ENCODE measurements at places on chromosomes 1 and 21.

- no peaks in the 10 kb centered on the region for H3K4me1 ChIP-seq
- H3K36me3 ChIP-seq, result no peaks in the 10 kb centered on the region
- no peak overlapping the region for H3K27ac ChIP-seq
Observed at GRCh38 chr1:81802457-81802706, 1.6 kb downstream of the ADGRL2 start.

GRCh38 chr1:67061266-67061665, 7.3 kb upstream of the SLC35D1 start:
- peaks cover 10% of the 10 kb centered on the region for H3K27me3 ChIP-seq
- H3K4me3 ChIP-seq, result no peak overlapping the region
- no peak for DNase-seq
- no peaks in the 10 kb centered on the region for H3K4me1 ChIP-seq

GRCh38 chr1:241311056-241311746, 45.8 kb downstream of the RGS7 start:
- H3K4me1 ChIP-seq, result no peaks in the 10 kb centered on the region
- H3K4me3 ChIP-seq, result no peak overlapping the region
- H3K27ac ChIP-seq, result no peak overlapping the region
- no peaks in the 10 kb centered on the region for H3K36me3 ChIP-seq
- H3K27me3 ChIP-seq, result no peaks in the 10 kb centered on the region

GRCh38 chr21:44011579-44012473, at the start of gene TRAPPC10:
Gene TRAPPC10, plus strand, starts transcription at chr21:44012309. Its CDS starts 185 bp downstream, at chr21:44012494.
- H3K27me3 ChIP-seq, result no peaks in the 10 kb centered on the region
- DNase-seq, result peak; percentile 83
- H3K27ac ChIP-seq, result peak within 1 kb of the TSS; percentile 89
- peaks cover 43% of the 10 kb centered on the region for H3K4me1 ChIP-seq
- H3K36me3 ChIP-seq, result no peaks in the 10 kb centered on the region

- H3K27ac ChIP-seq, result no peak overlapping the region
- H3K36me3 ChIP-seq, result no peaks in the 10 kb centered on the region
- no peak overlapping the region for H3K4me3 ChIP-seq
- no peak for DNase-seq
- no peaks in the 10 kb centered on the region for H3K4me1 ChIP-seq
Observed at GRCh38 chr1:226051365-226051764, 11.2 kb upstream of the H3-3A start.

DNA sequence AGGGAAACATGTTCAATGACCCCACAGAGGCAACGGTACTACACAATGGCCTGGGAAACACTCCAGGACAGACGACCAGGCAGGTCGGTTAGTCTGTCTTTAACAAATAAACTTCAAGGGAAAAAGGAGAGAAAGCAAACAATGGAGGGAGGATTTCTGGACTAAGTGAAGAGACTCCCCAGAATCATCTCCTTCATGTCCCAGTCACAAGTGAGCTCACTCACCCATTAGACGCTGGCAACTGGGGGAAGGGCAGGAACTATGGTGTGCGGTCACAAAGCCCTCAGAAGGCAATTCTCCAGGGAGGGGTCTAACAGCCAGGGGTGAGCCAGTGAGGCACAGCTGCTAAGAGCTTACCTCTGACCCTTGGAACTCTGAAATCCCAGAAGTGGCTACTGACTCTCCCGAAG, 55.7 kb upstream of the NADK start:
- no peaks in the 10 kb centered on the region for H3K27me3 ChIP-seq
- H3K4me3 ChIP-seq, result no peak overlapping the region
- no peak overlapping the region for H3K27ac ChIP-seq
- no peaks in the 10 kb centered on the region for H3K4me1 ChIP-seq

- H3K4me1 ChIP-seq, result peaks cover 31% of the 10 kb centered on the region
- no peaks in the 10 kb centered on the region for H3K36me3 ChIP-seq
- no peaks in the 10 kb centered on the region for H3K27me3 ChIP-seq
Observed at GRCh38 chr1:51574796-51575195, 42.1 kb upstream of the OSBPL9 start.

DNA sequence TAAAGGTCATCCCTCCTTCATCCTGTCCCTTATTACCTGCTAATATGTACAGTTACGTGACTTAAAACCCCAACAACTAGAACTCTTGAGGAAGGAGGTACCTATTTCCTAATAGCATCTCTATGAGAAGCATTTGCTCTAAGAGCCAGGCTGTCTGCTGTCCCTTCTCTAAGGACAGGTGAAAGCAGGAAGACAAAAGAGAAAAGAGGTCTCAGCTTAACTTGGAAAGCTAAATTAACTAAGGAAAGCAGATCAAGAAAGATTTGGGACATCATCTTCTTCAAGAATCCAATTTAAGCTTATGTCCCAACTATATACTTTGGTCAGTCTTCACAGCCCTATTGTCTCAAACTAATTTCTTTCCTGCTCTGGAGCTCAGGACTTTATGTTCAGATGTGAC, 2.9 kb downstream of the EGLN1 start:
- peaks cover 27% of the 10 kb centered on the region for H3K36me3 ChIP-seq
- H3K4me3 ChIP-seq, result peak overlapping the region; percentile 44
- peaks cover 8% of the 10 kb centered on the region for H3K27me3 ChIP-seq
- H3K27ac ChIP-seq, result no peak overlapping the region
- peaks cover 74% of the 10 kb centered on the region for H3K4me1 ChIP-seq

DNA sequence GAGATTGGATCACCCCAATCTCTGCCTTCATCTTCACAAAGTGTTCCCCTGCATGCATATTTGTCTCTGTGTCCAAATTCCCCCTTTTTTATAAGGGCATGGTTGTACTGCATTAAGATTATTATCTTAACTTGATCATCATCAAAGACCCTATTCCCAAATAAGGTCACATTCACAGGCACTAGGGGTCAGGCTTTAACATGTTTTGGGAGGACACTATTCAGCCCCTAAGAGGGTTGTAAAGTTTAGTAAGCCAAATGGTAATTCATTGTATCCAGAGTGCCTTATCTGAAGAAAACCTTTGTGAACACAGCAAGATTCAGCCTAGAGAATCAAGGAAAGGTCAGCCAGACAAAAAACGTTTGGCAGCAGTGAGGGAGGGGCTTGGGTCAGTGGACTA, 317.6 kb upstream of the PLD5 start:
- H3K27me3 ChIP-seq, result no peaks in the 10 kb centered on the region
- no peaks in the 10 kb centered on the region for H3K4me1 ChIP-seq
- DNase-seq, result no peak
- H3K27ac ChIP-seq, result no peak overlapping the region

GRCh38 chr21:29105218-29105617, 25.2 kb upstream of the MAP3K7CL start:
- H3K4me3 ChIP-seq, result no peak overlapping the region
- H3K27ac ChIP-seq, result no peak overlapping the region
- H3K4me1 ChIP-seq, result no peaks in the 10 kb centered on the region
- no peak for DNase-seq
- H3K27me3 ChIP-seq, result no peaks in the 10 kb centered on the region
- no peaks in the 10 kb centered on the region for H3K36me3 ChIP-seq

- H3K4me1 ChIP-seq, result peaks cover 10% of the 10 kb centered on the region
- no peak overlapping the region for H3K4me3 ChIP-seq
- H3K27me3 ChIP-seq, result no peaks in the 10 kb centered on the region
- no peak overlapping the region for H3K27ac ChIP-seq
- peak; percentile 14 for DNase-seq
- H3K36me3 ChIP-seq, result no peaks in the 10 kb centered on the region
Observed at GRCh38 chr1:224922404-224923164, 6.9 kb upstream of the DNAH14 start.

DNA sequence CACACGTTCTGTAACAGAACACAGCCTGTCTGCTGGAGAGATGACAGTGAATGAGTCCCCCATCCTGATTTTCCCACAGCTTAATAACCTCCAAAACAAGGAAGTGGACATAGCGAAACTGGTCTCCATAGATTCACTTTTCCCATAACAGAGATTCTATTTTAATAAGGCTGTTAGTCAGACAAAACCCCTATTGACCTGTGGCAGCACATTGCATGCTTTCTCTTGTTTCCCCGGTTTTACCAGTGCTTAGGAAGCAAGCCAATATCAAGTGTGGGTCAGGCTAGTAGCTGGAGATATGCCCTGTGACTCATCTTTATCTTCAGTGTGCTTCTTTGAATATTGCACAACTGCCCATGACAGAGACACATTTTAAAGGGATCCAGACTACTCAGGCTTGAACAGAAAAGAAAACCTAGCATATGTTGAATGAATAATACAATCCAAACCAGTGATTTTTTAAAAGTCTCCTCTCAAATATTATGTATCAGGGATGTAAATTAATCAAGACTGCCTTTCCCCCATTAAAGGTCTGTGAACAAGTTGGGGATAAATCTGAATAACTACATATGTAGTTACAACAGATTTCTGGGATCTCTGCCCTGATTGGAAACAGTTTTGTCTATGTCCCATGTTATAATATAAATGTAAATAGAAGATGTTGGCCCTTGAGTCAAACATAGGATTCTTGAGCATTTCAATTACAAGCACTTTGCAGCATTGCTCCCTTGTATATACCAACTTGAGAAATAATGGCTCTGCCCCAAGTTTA, 11.9 kb upstream of the CLDN8 start:
- no peak for DNase-seq
- no peaks in the 10 kb centered on the region for H3K4me1 ChIP-seq
- no peaks in the 10 kb centered on the region for H3K27me3 ChIP-seq

DNA sequence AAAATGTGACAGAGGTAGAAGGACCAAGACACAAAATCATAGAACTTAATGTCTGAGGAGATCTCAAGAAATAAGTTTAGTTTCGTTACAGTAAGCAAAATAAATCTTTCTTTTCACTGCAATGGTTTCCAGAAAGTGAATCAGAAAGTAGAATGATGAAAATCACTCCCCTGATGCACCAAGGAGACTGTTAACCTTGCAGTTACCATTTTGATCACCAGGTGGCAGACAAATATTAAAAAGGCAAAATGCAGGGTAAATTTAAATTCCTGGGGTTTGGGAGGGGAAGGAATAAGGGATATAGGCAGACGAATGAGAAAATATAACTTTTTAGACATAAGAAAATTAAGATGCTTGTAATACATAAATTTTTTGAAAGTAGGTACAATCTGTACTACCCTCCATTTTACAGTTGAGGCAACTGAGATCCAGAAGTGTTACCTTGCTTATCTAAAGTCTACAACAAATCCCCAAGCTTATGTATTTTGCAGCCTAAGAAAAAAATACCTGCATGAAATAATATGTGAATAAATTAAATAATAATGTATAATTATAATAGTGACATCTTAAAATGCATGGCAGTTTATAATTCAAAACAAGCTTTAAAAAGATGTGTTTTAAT, 253.2 kb downstream of the CRB1 start:
- H3K27ac ChIP-seq, result no peak overlapping the region
- H3K36me3 ChIP-seq, result no peaks in the 10 kb centered on the region
- no peak overlapping the region for H3K4me3 ChIP-seq
- peak; percentile 31 for DNase-seq

DNA sequence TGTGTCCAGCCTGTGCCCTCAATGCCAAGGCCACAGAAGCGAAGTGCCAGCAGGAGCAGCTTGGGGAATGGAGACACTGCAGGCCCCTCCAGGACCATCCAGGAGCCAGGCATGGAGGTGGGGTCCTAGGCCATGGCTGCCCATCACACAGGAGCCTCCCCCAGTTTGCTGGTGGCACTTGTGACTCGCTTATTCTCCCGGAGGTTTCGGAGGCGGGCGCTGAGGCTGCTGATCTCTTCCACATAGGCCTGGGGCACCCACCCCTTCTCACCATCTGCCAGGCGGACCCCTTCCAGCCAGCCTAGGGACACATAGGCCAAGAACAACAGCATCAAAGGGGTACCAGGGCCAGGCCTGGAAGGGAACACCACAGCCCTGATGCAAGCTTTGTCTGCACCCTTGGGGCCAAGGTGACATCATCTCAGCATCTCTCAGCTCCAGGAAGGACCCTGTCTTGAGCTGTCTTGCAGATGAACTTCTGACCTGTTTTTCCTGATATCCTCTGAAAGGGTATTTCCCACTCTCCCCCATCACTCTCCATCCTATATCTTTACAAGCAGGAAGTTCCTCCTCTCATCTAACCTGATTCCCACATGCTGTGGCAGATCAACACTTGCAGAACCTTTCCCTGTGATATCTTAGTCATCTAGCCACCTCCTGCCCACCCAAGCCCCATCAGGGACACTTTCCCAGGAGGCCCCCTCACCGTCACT, 13.9 kb downstream of the ARHGEF19 start:
- no peaks in the 10 kb centered on the region for H3K4me1 ChIP-seq
- no peak overlapping the region for H3K27ac ChIP-seq
- peaks cover 3% of the 10 kb centered on the region for H3K36me3 ChIP-seq
- H3K4me3 ChIP-seq, result no peak overlapping the region

- H3K4me1 ChIP-seq, result no peaks in the 10 kb centered on the region
- DNase-seq, result no peak
- no peak overlapping the region for H3K27ac ChIP-seq
- H3K36me3 ChIP-seq, result no peaks in the 10 kb centered on the region
- no peaks in the 10 kb centered on the region for H3K27me3 ChIP-seq
Observed at GRCh38 chr1:34784751-34785221, 3.8 kb downstream of the GJB3 start.

DNA sequence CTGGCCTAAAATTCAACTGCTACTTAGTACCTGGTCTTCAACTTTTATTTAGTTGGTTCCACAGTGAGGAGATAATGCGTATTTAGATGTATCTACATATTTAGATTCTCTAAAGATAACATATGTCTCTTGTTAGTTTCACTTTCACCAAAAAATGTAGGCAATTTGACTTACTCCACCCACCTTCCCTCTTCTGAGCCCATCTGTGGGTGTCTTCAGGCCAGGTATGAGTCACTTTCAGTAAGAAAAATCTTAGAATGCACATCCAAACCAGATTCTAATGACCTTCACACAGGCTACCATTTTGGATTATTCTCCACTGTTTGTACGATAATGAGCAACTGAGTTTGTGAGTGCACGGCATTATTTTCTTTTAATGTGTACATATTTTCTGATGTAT, 501.7 kb downstream of the NEGR1 start:
- peak; percentile 27 for DNase-seq
- no peaks in the 10 kb centered on the region for H3K36me3 ChIP-seq
- no peak overlapping the region for H3K4me3 ChIP-seq
- peak overlapping the region; percentile 36 for H3K27ac ChIP-seq
- no peaks in the 10 kb centered on the region for H3K27me3 ChIP-seq
- peaks cover 36% of the 10 kb centered on the region for H3K4me1 ChIP-seq

GRCh38 chr1:239899747-239900146, 191.9 kb upstream of the FMN2 start:
- H3K27ac ChIP-seq, result no peak overlapping the region
- H3K27me3 ChIP-seq, result no peaks in the 10 kb centered on the region
- DNase-seq, result no peak
- H3K36me3 ChIP-seq, result no peaks in the 10 kb centered on the region
- H3K4me1 ChIP-seq, result peaks cover 7% of the 10 kb centered on the region

DNA sequence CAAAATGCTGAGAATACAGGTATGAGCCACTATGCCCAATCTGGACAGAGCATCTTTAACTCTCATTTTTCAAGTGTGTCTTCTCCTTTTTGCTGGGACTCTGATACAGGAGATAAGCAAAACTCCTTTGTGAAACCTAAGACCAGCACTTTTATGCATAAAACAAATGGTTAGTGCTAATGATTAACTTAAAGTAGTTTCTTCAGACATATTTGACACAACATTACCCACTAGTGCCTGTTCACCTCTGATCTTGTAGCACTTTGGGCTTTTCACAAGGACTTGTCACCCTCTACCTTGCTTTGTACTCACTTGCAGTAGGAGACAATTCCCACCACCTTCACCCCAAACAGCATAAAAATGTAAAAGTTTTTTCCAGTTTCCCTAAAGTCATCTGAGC, 216.3 kb downstream of the RGS7 start:
- no peaks in the 10 kb centered on the region for H3K36me3 ChIP-seq
- H3K4me1 ChIP-seq, result no peaks in the 10 kb centered on the region
- H3K27me3 ChIP-seq, result no peaks in the 10 kb centered on the region
- no peak overlapping the region for H3K4me3 ChIP-seq
- H3K27ac ChIP-seq, result no peak overlapping the region
